ENCODE measurements at places on chromosomes 16 and 17.

DNA sequence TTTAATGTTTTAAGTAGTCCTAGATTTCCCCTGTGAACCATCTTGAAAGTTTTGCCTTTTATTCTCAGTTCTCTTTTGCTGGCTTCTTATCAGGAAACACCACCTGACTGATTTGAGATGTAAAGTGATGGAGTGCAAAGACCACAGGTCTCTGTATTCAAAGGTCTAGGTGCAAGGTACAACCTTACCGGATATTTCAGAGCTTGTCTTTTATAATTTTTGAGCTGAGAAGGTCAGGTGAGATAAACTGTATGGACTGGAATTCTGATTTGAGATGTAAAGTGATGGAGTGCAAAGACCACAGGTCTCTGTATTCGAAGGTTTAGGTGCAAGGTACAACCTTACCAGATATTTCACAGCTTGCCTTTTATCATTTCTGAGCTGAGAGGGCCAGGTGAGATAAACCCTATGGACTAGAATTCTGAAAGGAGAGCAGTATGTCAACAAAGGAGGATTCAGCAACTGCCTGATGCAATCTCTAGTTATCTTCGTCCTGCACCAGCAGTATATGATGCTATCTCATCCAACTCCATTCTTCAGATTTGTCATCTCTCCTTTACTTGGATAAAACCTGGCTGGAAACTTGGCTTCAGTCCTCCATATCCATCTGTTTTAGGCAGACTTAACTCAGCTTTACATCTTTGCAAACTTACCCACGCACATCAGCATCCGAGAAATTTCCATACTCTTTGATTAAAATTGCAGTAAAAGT is 64.3 kb downstream of the CENPV start:
- no peak for DNase-seq

- no peak for DNase-seq
These were observed 37.9 kb upstream of the METTL16 start for GRCh38 chr17:2549392-2550211.

DNA sequence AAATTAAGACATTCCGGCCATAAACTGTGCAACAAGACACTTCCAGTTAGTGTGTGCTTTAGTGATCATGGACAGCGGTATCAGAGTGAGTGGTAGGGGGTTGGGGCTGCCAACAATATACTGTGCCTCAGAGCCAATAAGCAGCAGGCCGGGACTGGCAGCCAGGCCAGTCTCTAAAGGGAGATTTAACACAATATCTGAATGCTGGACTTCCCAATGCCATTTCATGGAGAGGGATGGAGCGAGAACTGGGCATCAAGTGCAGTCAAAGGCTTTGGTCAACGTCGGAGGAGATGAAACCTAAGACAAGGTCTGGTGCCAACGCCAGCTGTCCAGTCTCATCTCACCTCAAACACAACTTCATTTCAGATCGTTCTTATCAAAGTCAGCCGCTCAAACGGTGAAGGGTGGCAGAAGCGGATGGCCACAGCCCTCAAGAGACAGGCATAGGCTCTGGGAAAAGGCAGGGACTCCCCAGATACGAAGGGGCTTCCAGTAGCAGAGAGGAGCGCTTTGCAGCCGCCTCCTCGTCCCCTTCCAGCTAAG is 935 bp downstream of the USP32 start:
- no peak for DNase-seq

DNA sequence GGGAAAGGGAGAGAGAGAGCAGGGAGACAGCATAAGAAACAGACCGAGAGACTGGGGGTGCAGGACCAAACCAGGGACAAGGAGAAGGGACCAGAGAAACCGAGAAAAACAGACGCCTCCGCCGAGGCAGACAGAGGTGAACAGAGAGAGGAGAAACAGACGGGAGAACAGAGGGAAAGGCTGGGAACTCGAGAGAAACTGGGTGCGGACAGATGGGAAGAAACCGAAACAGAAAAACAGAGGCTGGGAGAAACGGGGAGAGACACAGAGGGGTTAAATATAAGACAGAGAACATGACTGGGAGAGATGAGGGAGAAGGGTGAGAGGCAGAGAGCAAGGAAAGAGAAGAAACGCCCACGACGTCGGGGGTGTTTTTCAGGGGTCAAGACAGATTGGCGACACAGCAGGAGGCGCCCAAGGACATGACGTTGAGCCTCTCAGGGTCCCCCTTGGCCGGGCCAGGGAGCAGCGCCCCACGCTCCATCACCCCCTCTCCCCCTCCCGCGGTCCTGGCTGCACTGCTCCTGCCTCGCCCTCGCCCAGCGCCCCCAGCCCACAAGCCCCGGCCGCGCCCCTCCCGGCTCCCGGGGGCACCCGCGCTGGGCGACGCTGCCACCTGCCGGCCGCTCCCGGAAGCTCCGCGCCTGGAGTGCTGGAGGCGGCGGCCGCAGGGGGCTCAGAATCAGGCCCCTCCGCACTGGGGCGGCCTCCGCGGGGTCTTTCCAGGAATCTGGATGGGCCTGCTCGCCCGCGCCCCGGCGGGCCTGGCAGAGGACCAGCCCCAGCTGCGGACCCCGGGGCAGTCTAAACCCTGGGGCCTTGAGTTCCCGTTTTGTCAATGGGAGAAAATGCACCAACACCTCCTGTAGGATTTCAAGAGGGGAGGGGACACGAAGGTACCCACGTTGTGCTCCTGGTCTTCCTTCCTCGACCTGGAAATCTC is 1.3 kb upstream of the TMEM92 start:
- DNase-seq = peak; percentile 15
